ENCODE measurements at places on chromosomes 11 and 22.

DNA sequence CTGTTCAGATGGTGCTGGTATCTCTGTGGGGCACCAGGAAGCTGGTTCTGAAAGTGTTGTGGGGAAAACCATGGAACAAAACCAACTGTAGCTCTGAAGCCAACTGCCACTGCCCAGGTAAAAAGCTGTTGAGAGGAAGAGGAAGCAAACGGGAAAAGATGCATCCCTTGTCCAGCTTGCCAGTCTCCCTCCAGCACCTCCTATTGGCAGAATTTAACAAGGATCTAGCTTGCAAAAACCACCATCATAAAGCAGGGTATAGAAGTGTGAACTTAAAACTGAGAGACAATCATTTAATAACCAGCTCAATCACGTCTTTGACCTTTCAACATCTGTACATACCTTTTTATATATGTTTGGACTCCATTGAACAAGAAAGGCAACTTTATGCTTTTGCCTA lies 4.5 kb downstream of the PATE1 start:
- DNase-seq, result no peak

DNA sequence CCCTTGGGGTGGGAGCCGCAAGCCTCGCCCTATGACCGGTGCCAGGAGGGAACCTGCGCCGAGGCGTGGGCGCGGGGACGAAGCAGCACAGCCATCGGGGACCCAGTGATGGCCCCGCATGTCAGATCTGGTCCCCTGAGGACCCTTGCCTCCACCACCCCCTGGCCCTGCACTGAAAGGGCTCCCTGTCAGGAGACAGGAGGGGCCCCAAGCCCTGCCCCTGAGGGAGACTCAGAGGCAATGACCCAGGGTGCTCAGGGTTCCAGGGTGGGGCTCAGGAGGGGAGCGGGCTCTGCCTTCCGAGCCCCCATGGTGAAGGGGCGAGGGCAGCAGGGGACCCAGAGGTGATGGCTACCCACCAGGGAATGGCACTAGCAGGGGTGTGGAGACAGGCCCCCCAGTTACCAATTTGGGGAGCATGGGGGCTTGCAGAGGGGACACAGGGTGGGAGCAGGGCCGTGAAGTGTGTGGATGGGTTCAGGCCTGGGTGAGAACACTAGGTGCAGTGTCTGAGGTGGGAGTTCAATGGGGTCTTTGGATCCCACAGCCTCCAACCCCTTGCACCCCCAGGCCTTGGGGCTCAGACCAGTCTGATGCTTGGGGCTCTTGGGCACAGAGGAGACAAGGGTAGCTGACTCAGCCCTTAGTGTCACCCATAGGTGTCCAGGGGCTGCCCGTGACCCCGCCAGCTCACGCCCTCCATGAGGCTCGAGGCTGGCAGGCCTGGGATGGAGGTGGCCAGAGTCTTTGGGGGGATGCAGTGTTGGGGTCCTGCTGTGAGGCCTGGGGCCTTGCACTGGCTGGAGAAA lies 499 bp downstream of the LRRC56 start:
- no peak for DNase-seq

- DNase-seq, result no peak
Observed at GRCh38 chr11:110921742-110922521, 209.7 kb upstream of the ARHGAP20 start.

- DNase-seq, result no peak
Observed at GRCh38 chr11:73139476-73140198, 2.5 kb downstream of the FCHSD2 start.

DNA sequence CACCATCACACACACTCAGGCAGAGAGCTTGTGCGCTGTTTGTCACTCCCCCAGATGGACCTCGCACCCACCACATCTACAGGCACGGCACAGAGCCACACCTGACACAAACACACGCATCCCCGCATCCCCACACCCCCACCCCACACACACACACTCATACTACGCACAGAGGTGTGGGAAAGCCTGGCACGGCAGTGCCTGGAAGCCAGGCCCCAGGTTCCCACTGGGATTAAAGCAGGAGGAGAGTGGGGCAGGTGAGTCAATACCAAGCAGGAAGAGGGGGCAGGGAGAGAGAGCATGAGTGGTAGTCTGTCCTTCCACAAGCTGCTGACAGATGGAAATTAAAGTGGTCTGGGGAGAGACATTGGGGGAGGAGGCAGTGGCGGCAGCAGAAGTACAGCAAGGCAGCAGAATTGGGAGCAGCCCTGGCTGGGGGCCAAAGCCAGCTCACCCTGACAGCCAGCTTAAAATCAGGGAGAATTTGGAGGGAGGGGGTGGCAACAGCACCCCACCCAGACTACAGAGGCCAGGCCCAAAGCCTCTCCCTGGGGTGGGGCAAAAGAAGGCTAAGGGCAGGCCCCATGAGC lies 20.7 kb downstream of the TNKS1BP1 start:
- DNase-seq, result no peak

DNA sequence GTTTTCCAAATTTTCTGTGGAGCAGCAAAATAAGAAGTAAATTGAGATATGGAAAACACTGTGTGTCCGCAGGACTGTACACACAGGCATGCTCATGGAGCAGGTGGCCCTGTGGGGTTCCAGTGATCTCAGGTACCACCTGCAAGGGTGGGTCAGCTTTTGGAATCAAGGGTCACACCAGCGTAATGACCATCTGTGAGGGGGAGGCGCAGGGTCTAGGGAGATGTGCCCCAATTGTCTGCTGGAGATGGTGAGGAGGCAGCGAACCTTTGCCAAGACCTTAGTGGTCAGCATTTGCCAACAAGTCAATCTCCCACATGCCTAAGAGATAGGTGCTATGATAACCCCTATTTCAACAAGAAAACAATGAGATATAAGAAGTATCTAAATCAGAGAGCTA lies 49.4 kb downstream of the SHANK2 start:
- DNase-seq, result no peak

DNA sequence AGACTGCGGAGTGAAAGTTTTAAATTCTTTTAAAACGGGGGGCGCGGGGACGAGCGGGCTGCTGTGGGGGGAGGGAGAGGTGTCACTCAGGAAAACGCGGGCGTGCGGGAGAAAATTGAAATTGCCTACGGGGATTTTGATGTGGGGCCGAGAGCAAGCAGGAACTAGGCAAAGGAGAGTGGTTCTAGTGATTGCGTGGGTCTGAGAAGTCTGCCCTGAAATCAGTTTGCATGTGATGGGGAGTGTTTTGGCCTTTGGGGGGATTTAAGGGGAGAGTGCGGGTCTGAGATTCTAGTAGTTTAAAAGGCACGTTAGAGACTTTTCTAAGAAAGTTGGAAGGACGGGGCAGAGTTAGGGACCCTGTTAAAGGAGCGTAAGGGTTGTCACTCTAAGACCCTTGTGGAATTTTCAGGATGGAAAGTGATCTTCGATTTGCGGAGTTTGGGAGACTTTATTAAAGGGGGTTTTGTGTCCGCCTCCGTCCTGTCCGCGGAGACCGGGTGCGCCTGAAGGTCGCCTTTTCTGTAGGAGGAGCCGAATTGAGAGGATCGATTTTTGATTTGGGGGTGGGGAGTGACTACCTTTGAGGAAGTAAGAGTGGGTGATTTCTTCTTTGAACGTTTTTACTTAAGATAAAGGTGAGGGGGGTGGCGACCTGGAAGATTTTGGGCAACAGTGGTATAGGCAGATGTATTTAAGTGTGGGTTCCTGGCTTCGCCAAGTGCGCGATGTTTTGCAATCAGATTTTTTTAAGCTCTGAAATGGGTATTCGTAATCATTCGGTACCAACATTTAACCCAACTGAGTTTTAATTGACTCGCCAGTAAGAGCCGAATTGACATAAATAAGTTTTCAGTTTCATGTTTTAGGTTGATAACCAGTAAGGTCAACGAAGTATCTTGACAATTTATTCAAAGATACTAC lies 1.1 kb downstream of the EED start:
- DNase-seq, result no peak

DNA sequence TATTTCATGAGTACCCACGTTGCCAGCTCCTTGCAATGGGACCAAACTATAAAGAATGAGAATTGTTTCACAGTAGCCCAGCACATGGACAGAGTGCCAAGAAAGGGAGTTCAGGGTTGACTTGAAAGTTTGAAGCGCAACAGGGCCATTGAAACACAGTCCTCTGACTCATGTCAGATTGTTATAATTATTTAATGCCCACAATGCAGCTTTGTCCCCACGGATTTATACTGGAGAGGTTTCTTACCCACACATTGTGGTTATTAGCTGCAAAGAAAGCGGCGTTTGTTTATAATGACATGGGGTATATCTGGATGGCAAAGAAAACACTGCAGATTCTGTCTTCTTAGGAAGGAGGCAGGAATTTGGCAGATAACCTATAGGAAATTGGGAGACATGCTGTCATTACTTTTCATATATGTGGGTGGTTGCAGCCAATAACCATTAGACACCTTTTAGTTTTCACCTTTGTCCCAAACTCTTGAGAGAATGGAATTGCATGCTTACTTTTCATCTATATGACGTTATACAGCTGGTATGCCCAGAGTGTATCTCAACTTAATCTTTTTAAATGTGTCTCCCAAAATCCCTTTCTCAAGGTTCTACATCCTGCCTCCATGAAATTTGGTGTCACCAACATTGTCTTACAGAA lies 143.6 kb downstream of the TEAD1 start:
- DNase-seq, result no peak

- no peak for DNase-seq
Observed at GRCh38 chr11:57786436-57786835, 24.8 kb downstream of the CTNND1 start.

GRCh38 chr22:32409977-32410376 lies 2.1 kb downstream of the RTCB start:
- no peak for DNase-seq

- no peak for DNase-seq
Observed at GRCh38 chr11:26319906-26320305, 12.0 kb upstream of the ANO3 start.
